ENCODE measurements at places on chromosomes 2 and 18.

DNA sequence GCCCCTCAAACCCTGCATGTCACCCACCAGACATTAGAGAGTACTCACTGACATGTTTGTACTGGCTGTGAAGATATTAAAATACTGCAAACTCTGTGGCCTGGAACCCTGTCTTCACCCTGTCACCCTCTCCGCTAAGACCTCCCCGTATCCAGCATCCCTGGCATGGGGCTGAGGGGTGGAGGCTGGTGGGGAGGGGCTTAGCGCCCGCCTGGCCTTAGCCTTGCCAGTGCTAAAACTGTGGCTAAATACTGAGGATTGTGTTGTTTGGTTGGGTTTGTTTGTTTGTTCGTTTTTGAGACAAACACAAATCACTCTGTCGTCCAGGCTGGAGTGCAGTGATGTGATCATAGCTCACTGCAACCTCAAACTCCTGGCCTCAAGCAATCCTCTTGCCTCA is 1.8 kb downstream of the PSTPIP2 start:
- no peak for DNase-seq

GRCh38 chr2:146734042-146734820 is 1110.6 kb upstream of the ACVR2A start:
- no peak for DNase-seq

DNA sequence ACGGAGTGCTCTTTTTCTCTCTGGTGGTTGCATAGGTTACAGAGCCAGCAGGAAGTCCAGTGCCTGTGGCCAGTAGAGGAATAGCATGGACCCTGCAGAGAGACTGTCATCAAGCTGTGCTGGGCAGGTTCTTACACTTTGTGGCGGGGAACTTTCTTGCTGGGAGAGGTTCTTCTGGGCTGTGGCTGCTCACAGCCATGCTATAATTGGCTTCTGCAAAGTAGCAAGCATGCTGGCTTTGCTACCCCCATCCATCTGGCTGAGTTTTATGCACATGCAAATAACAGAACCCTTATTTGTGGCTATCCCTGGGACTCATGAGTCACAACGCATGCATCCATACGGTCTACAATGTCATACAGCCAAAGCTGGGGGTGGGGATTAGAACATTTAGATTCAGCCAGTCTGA is 68.9 kb downstream of the PLCL1 start:
- no peak for DNase-seq

DNA sequence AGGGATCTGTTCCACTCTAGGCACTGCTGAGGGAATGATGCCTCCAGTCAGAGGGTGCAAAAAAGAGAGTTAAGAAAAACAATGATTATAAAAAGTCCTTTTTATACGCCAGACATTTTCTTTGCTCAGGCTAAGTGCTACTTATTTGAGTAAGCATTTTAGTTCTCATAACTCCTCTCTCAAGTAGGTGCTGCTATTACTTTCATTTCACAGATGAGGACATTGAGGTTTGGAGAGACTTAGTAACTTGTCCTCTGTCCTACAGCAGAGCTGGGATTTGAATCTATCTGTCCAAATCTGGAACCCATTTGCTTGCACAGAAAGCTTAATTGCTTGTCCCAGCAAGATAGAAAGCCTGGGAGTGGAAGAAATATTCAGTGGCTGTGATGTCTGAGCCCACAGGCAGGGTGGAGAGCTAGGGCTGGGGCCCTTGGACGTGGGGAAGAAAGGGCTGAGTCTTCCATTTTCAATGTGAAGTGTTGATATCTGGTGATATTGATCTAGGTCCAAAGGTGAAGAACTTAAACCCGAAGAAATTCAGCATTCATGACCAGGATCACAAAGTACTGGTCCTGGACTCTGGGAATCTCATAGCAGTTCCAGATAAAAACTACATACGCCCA is 5.8 kb downstream of the IL37 start:
- DNase-seq: no peak

GRCh38 chr2:96914332-96914731 is 44.5 kb upstream of the SEMA4C start:
- no peak for DNase-seq

DNA sequence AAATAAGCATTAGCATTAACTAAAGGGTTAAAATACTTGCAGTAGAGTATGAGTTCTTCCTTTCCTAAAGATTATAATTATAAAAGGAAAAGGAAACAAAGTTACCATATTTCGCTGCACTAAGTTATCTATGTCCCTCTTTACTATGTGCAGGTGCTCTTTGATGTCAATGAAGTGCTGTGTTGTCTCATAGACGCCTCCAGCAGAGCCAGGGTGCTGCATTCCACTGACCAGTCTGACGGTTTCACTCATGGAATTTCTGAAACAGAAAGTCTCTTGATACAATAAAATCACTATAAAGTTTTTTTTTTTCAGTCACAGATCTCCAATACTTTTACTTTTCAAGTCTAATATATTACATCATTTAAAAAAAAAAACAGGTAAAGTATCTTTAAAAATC is 14.5 kb upstream of the CPLX4 start:
- no peak for DNase-seq

DNA sequence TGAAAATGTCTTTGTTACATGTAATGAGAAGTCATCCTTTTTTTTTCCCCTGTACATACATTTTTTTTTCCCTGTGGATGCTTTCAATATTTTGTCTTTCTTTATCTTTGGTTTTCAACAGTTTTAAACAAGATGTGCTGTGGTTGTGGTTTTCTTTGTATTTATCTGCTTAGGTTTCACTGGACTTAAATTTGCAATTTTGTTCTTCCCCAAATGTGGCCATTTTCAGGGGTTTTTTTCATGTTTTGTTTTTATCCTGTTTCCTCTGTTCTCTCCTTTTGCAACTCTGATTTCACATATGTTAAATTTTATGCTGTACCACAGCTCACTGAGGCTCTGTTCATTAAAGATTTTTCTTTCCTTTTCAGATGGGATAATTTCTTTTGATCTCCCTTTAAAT is 41.7 kb downstream of the GALNT1 start:
- no peak for DNase-seq

- no peak for DNase-seq
These were observed 59.6 kb downstream of the TPGS2 start for GRCh38 chr18:36769172-36769571.

GRCh38 chr2:113124181-113124961 is 3.0 kb upstream of the IL1RN start:
- no peak for DNase-seq

GRCh38 chr2:189137519-189137918 is 42.0 kb downstream of the COL5A2 start:
- DNase-seq: no peak

- no peak for DNase-seq
These were observed 73.4 kb upstream of the SMAD7 start for GRCh38 chr18:49023938-49024803.

DNA sequence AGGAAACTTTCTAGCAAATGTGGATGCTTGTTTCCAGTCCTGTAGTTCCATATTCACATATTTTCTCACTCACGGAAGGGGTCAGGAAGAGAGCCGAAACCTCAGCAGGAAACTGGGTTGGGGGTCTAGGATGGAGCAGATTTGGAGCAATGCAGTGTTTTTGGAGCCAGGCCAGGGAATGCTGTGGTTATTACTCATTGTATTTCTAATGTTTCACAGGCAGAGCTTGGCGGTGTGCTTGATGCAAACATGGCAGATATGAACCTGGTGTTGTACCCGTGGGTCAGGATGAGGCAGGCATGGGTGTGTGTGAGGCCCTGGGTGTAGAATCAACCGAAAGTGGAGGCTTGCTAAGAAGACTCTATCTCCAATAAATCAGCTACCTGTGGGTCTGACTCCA is 34.6 kb upstream of the ACKR3 start:
- no peak for DNase-seq

DNA sequence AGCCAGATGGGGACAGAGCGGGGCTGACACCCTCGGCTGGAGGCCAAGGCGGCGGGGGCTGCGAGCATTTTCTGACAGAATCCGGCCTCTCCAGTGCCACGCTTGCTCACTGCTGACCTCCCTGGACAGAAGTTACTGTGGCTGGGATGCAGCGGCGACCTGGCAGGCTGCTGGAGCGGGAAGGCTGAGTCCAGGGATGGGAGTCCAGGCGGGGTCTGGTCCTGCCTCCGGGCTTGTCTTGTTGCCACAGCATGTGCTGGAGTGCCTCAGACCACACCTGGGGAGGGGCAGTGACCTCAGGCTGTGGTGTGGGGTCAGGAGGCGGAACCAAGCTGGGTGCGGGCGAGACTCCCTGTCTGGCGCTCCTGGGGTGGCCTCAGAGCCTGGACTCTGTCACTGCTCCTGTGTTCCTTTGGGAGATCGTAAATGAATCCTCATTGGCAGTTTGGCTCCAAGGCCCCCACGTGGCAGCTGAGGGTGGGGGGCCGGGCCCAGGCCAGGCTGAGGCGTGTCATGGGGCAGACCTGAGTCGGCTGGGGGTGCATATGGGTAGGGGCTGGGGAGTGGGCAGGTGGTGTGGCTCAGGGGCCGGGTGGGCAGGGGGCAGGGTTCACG is 5.5 kb downstream of the BOK start:
- DNase-seq: no peak

GRCh38 chr2:68774569-68775271 is 40.1 kb downstream of the ARHGAP25 start:
- no peak for DNase-seq

- no peak for DNase-seq
These were observed 1837.5 kb upstream of the CELF4 start for GRCh38 chr18:39403121-39403520.

DNA sequence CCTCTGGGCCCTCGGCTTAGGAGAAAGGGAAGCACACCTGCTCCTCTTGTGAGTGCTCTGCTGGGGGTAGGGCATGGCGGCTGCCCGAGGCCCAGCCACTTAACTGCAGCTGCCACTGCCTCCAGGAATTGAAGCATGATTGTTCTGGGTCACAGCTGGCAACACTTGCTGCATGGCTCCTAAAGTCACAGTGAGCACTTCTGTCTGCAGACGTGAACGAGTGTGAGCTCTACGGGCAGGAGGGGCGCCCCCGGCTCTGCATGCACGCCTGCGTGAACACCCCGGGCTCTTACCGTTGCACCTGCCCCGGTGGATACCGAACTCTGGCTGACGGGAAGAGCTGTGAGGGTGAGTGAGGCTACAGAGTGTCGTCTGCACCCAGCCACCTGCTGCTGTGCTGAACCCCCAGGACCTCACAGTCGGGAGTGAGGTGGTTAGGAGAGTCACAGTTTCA is 44.4 kb downstream of the FBLN7 start:
- DNase-seq: no peak

GRCh38 chr18:55376387-55376786 is 211.6 kb downstream of the TCF4 start:
- no peak for DNase-seq

- no peak for DNase-seq
These were observed 171.8 kb downstream of the ICOS start for GRCh38 chr2:204108330-204108751.

DNA sequence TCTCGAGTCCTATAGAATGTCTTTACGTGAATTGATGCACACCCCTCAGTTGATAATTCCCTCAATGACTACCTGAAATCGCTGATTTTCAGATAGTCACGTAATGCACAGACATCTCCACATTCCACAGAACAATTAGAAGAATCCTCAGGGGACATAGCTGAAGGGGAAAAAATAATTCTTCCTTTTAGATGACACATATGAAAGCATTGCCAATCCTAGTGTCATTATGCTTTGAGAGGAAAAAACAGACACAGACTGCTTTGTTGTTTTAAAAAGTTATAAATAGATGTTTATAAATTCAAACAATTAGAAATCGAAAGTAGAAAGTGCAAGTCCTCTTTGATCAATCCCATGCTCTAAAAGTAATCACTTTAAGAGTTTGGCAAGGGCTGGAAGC is 100.6 kb upstream of the FN1 start:
- no peak for DNase-seq

DNA sequence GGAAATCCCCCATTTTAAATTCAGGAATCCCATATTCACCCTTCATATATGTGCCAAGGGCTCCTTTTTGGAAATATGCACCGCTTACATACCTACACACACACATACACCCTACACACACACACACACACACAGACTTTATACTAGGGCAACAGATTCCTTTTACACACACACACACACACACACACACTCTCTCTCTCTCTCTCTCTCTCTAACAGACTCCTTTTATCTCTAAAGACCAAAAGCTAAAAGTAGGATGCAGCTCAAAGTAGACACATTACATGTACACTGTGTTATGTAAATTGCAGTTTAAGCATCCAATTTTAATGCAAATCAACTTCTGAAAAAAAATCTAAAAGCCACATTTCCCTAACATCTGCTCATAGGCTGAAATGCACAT is 130.9 kb upstream of the CAPN13 start:
- DNase-seq: no peak

- no peak for DNase-seq
These were observed 923.5 kb downstream of the EPHA4 start for GRCh38 chr2:220648628-220649027.

GRCh38 chr2:73250872-73251846 is 17.1 kb downstream of the CCT7 start:
- no peak for DNase-seq

- no peak for DNase-seq
These were observed 133.9 kb downstream of the TDRD15 start for GRCh38 chr2:21257621-21258020.

GRCh38 chr2:50955081-50955480 is 76.9 kb downstream of the NRXN1 start:
- no peak for DNase-seq

DNA sequence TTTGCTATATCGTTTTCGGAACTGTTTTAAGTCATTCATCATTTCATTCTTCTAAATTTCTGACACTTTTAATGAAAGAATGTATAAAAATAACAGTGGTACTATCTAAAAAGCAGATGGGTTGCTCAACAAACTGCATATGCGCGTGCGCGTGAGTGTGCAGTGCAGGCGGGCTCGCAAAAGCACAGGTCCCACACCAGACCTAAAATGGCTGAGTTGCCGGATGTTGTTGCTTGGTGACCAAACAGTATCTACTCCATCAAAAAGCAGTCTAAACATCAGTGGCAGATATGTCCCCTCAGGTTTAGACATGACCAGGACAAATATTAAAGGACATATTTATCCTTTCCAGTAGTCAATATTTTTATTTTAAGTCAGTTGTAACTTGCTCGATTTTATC is 5.1 kb downstream of the NOL4 start:
- no peak for DNase-seq

- DNase-seq: no peak
These were observed 12.0 kb downstream of the PCARE start for GRCh38 chr2:29062371-29062770.

Measured in T47D (cell line).